ENCODE measurements at places on chromosomes 7 and 10.

- DNase-seq: no peak
Observed at GRCh38 chr7:16919440-16919839, 37.7 kb upstream of the AGR3 start.

DNA sequence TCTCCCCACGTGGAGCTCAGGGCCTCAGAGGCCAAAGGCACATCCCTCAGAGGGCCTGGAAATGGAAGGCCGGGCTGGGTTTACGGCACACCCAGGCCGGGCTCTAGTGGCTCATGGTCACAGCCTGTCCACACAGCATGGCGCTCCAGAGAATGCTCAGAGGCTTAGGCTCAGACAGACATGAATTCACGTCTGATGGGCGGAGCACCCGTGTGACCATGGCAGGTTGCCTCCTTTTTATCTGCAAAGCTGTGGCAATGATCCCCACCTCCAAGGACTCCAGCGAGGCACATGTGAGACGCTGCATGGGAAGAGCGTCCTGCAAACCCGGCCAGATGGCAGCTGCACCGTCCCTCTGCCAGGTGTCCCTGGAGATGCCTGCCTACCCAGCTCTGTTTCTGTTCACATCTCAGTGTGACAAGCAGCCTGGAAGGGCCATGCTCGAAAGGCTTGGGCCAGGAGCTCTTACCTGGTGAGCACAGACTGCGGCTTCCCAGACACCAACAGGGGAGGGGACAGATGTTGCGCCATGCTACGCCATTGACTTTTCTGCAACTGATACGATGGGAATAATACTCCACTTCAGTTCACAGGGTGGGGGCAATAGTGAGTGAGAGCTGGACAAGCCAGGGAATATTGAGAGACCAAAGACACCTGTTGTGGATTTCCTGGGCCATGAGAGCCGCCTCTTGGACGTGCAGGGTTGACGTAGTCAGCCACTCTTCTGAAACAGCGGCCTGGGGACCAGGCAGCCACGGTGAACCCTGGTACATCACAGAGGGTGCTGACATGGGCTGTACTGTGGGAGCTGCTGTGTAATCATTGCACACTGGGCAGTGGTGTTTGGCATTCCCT is 34.4 kb upstream of the FAM20C start:
- no peak for DNase-seq

DNA sequence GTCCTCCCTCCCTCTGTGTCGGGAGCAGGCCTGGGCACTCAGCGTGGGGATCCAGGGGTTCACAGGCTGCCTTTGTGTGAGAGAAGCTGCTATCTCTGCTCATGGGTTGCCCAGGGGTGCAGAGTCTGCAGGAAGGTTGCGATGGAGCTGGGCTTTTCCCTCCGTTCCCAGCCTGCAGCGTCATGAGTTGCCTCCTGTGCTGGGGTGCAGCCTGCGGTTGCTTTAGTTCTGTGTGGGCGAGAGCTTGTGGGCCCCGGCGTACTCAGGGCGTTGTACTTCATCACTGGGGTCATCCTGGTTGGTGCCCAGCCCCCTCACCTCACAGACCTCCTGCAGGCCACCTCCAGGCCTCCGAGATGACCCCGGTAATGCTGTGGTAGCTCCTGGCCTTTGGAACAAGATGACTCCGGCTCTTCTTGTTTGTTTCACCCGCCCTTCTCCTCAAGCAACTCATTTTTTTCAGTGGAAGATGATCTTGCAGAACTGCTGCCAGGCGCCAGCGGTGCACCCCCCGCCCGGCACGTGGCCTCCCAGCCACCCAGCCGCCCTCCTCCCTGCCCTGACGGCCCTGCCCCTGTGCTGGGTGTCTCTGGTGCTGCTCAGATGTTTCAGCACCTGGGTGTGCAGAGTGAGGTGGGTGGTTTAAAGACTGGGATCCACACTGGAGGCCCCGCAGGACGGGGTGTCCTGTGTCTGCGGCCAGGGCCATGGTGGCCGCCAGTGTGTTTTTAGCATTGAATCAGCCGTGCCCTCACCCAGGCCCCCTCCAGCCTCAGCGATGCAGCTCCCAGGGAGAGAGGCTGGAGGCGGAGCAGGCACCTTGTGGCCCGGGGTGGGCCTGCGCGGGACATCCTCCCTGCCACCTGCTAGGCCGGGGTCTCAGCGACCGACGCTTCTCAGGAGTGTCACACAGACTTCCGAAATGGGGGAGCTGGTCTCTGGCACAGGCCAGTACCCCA is 7.2 kb downstream of the AP5Z1 start:
- DNase-seq: no peak

DNA sequence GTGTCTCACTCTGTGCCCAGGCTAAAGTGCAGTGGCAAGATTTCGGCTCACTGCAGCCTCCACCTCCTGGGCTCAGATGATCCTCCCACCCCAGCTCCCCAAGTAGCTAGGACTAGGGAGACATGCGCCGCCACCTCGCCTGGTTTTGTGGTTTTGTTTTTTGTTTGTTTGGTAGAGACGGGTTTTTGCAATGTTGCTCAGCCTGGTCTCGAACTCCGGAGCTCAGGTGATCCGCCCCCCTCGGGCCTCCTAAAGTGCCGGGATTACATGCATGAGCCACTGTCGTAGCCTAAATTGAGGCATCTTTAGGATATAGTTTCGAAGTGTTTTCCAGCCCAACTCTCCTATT is 781 bp downstream of the ZNF727 start:
- no peak for DNase-seq

DNA sequence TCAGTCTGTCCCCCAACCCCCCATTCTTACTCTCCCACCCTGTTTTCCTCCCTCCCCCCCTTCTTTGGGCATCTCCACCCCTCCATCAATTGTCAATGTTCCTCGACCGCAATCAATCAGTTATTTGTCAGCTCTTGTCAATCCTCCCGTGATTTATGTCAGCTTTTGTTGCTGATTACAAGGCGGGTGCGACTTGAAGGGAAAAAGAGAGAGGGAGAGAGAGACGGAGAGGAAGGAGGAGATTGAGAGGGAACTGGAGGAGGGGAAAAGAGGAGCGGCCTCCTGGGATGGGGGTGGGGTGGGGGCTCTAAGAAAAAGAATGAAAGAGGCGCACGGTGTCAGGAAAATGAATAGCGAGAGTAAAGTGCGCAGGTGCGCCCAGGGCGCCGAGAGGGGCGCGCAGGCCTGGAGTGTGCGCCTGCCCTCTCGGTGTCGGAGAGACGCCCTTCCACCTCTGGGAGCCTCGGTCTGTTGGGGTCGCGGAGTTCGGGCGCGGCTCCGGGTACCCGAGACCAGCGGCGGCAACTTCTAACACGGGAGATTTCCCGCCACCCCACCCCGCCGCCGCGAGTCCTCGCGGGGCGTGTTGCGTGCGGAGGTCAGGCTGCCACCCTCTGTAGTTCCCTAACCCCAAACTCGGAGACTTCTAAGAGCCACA is 1.1 kb upstream of the ZNF503 start:
- no peak for DNase-seq

- peak; percentile 18 for DNase-seq
Observed at GRCh38 chr10:69734797-69735468, 66.8 kb upstream of the COL13A1 start.

DNA sequence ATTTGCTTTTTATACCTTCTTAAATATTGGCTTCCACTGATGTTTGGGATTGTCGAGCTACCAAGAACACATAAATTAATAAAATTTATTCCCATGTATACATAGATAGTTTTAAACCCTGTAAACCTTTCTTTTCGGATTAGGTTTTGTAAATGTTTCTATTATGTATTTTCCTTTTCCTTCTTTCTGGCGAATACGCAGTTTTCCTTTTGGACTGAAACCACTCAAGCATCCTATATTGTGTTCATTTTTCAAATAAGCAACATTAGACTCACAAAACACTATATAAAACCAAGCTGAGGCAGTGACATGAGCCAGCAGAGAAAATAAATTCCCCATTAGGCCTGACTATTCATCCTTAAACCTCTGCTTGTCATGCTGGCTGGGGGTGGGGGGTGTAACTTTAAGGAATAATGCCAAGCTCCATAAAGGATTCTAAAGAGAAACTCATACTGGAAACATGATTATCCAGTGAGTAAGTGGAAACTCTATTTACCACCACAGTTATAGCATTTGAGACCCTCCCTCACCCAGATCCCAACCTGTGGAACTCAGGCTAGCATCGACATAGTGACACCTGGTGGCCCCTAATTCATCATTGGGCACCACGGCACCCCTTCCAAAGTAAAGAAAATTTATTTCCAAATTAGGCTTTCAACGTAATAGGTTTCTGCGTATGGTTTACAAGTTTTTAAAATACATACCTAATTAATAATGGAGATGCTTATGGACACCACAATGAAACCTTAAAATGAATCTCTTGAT is 86.5 kb upstream of the CELF2 start:
- no peak for DNase-seq

DNA sequence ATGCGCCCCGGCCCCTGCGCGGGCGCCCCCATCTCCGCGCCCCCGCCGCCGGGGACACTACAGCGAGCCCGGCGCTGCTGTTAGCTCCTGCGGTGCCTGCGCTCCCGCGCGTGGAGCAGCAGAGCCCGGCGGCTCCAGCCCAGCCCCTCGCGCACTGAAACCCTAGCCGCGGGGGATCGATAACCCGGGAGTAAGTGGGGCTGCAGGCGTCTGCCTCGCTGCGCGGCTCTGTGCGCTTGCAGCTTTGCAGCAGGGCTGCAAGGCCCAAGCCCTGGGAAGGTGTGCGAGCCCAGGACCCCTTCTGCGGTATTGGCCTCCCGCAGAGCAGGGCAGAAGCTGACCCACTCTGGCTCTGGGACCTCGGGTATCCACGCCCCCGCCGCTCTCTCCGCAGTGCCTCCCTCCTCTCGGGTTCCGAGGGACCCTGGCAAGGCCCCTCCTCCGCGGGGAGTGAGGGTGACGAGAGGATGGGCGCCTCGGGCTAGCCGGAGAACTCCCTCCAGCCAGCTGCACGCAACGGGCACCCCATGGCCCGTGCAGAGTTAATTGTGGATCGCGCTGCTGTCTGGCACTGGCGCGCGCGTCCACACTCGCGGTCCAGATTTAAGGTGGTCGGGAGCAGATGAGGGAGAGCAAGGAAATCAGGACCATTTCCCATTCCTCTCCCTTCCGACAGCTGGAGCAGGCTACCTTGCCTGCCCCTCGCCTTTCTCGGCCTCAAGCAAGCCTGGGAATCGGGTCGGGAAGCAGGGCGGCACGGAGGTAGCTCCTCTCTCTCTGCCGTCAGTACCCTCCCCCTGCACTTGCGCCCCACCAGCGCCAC is 2.1 kb downstream of the SHH start:
- DNase-seq: no peak

DNA sequence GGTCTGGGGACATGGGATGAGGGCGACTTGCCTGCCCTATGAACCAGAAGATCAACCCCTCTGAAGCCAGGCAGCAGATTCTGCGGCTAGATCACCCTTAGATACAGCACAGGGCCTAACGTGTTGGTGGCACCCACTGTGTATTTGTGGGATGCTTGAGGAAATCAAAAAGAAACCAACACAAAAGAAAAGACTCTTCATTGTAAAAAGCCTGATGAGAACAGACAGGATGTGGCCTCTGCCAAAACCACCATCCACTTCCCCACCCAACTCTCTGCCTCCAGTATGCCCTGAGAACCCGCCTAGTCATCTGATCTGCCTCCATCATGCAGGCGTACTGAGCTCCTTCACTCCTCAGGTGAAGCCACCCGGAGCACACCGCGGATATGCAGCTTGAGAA is 97.2 kb upstream of the INSYN2A start:
- peak; percentile 15 for DNase-seq

DNA sequence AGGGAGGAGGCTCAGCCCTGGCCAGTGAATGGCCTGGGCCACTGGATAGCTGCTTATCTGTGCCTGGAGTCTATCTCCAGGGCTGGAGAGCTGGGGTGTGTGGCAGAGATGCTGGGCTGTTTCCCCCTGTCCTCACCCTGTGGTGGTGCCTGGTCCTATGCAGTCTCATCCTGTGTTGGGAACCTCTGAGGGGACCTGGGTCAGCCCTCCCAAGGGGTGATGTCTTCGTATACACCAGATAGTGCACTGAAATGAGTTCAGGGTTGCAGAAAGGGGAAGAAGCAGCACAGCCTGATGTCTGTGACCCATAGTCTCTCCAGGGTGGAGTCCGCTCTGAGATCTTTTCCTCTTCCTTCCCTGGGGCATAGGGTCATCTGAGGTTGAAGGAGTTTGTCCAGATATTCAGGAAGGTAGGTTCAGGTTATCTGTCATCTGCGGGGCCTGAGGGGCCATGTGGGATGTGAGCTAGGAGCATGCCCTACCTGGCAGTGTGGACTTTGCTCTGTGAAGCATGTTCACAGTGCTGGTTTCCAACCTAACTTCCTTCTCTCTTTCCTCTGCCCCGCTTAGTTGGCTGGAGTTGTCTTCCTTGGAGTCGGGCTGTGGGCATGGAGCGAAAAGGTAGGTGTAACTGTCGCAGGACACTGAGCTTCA is 33.4 kb upstream of the SH2D4B start:
- DNase-seq: no peak

DNA sequence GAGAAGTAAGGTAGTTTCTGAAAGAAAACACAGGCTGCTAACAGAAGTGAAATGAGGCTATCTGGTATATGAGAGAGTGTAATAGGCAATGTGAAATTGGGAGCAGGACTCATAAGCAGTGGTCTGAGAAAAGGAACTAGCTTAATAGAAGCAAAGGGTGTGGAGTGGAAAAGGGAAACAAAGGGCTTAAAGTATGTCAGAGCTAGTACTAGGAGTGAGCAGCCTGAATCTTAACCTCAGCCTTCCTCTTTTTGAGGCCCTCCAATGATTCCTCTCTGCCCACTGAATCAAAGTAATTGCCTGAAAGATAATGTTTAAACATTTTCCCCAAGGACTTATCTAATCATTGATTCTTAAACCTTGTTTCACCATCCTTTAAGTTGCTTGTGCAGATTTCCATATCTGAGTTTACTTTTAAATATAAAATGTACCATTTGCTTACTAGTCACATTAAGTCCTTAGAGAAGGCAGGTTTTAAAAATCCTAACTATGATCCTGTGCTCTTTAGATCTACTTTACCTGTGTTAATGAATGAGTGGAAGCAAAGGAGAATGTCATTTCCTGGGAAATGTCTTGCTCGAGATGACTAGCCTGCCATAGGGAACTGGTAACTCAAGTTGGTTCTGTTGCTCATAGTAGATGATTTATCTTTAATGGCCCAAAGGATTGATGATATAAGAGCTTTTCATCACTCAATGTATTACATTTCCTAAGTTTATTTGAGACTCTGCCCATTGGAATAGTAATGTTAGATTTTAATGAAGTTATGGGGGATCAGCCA is 155.0 kb downstream of the SKAP2 start:
- no peak for DNase-seq

GRCh38 chr10:45379891-45380540 is 6.0 kb downstream of the ALOX5 start:
- no peak for DNase-seq

DNA sequence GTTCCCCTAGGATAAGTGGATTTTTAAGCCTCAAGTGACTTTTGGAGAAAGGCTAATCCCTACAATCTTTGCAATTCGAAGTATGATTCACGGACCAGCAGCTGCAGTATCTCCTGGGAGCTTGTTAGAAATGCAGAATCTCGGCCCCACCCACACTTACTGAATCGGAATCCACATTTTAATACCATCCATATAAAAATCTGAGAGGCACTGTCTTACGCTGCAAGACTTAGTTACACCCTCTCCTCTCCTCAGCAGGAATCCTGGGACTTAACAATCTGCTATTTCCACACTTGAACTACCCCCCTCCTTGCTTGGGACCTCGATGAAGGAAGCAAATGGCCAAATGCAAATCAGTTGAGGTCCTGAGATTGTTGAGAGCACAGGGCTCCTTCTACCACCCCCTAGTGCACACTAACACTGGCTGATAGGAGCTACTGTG is 21.0 kb downstream of the ITPRIP start:
- DNase-seq: no peak
